Peyer's patch (tissue), 4 donors: ENCODE measurements at places on chromosomes 3 and 15. TPM values are rescaled to one million over a fixed set of nuclear protein-coding genes. Genes with fewer than 3 reads are reported as not detected.

DNA sequence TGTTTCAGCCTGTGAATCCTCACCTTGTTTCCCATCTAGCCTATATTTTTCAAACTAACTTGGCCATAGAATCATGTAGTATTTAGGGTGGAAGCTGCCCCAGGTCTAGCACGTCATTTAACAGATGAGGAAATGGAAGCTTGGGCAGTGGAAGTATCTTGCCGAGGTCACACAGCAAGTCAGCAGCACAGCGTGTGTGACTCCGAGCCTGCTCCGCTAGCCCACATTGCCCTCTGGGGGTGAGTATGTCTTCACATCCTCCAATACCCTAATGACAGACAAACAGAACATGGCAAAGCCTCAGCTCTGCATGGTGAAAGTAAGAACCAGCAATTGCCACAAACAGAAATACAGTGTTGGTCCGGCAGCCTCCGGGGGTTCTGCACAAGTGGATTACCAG, 2.2 kb upstream of the CCR5 start:
- H3K27ac ChIP-seq, result peak overlapping the region; percentile 50
- no peaks in the 10 kb centered on the region for H3K36me3 ChIP-seq
- H3K27me3 ChIP-seq, result no peaks in the 10 kb centered on the region
- H3K4me1 ChIP-seq, result no peaks in the 10 kb centered on the region
- peak; percentile 91 for DNase-seq

DNA sequence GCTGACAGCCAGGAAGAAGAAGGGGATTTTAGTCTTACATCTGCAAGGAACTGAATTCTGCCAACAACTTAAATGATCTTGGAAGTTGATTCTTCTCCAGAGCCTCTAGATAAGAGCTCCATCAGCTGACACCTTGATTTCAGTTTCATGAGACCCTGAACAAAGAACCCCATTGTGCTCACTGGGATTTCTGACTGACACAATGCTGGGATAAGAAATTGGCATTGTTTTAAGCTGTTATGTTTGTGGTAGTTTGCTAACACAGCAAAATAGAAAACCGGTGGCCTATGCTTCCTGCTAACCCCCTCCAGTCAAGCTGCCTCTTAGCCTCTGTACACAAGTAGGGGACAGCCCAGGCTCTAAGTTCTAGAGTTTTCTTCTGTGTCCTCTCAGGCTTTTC, 36.2 kb downstream of the MASP1 start:
- no peak for DNase-seq
- no peak overlapping the region for H3K27ac ChIP-seq
- no peak overlapping the region for H3K4me3 ChIP-seq
- no peaks in the 10 kb centered on the region for H3K4me1 ChIP-seq
- no peaks in the 10 kb centered on the region for H3K27me3 ChIP-seq

GRCh38 chr3:55297706-55298105, 189.4 kb downstream of the WNT5A start:
- no peak overlapping the region for H3K4me3 ChIP-seq
- no peaks in the 10 kb centered on the region for H3K4me1 ChIP-seq
- H3K36me3 ChIP-seq, result no peaks in the 10 kb centered on the region

Gene AGBL1
- 0.40 TPM for total RNA-seq

Gene SLC12A1
- not detected for total RNA-seq

DNA sequence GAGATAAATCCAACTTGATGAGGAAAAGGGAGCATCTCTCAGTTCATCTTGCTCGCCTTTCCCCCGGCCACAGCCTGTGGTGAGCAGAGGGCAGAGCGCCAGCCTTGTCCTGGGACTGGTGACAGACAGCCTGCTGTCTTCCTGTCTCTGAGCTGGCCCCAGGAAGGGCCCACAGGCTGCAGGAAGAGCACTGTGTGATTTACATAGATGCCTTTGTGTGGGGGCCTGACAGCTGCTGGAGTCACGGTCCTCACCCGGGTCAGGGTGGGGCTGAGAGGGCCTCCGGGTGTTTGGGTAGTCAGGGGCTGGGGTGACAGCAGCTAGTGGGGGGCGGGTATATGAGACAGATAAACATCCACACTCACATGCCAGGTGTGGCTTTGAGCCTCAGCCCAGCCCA, 29.3 kb downstream of the PLA2G4D start:
- H3K27me3 ChIP-seq, result no peaks in the 10 kb centered on the region
- no peaks in the 10 kb centered on the region for H3K36me3 ChIP-seq
- no peaks in the 10 kb centered on the region for H3K4me1 ChIP-seq
- H3K4me3 ChIP-seq, result no peak overlapping the region

- H3K27me3 ChIP-seq, result no peaks in the 10 kb centered on the region
- H3K4me1 ChIP-seq, result no peaks in the 10 kb centered on the region
- DNase-seq, result no peak
- no peaks in the 10 kb centered on the region for H3K36me3 ChIP-seq
Measured at GRCh38 chr3:197171481-197172067, 126.8 kb downstream of the DLG1 start.

- H3K4me3 ChIP-seq, result no peak overlapping the region
- DNase-seq, result no peak
- peak overlapping the region; percentile 68 for H3K27ac ChIP-seq
- no peaks in the 10 kb centered on the region for H3K4me1 ChIP-seq
- no peaks in the 10 kb centered on the region for H3K36me3 ChIP-seq
- no peaks in the 10 kb centered on the region for H3K27me3 ChIP-seq
Measured at GRCh38 chr3:8647137-8647985, 2.8 kb upstream of the SSUH2 start.

DNA sequence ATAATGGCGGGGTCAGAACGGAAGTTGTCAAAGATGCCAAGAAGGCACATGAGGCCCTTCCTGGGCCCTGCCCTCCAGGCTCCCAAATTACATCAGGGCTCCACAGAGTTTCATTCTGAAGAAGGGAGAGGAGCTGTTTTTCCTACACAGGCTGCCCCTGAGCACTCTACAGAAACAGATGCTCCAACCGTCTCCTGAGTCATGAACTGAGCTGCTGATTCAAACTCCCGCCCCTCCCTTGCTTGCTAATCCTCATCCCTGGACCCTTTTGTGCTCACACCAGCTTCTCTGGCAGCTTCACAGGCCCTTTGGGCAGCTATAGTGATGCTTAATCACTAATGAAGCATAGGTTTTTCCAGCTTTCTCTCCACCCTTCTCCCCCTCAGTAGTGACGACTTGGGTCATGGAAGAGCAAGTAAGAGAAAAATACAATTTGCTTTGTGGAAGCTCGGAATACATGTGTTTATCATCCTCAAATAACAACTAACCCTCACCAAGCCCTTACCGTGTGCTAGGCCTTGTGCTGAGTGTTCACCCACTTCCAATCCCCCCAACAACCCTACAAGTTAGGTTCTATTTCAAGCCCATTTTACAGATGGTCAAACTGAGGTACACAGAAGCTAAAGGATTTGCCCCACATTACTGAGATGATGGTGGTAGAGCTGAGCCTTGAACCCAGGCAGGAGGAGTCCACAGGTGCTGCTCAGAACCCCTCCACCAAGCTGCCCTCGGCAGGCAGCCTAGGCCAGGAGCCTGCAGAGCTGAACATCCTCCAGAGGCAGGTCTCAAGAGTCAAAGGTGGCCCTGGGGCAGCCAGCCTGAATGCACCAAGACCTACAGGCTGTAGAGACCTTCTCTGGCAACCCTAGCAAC, 21.9 kb downstream of the MEGF11 start:
- H3K4me1 ChIP-seq, result no peaks in the 10 kb centered on the region
- no peaks in the 10 kb centered on the region for H3K36me3 ChIP-seq
- no peak overlapping the region for H3K27ac ChIP-seq

- DNase-seq, result no peak
- H3K27ac ChIP-seq, result peak overlapping the region; percentile 76
- H3K4me1 ChIP-seq, result no peaks in the 10 kb centered on the region
- no peaks in the 10 kb centered on the region for H3K27me3 ChIP-seq
Measured at GRCh38 chr3:141878326-141878725, 1.9 kb downstream of the ATP1B3 start.

DNA sequence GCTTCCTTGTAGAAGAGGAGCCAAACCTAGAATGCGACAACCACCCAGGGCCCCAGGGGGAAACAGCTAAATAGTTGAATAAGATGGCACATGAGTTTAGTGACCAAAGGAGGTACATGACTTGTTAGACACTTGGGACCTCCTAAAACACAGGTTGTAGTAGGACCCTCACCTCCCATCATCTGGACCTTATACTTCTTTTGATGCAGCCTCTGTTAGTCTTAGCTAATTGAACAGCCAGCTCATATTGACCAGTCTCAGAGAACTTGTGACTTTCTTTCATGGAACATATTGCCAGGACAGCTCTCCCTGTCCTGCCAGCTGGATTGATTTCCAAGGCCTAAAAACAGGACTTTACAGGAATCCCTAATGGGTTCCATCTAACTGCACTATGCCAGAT, 45.0 kb downstream of the SPSB4 start:
- no peaks in the 10 kb centered on the region for H3K36me3 ChIP-seq
- H3K27ac ChIP-seq, result no peak overlapping the region
- no peaks in the 10 kb centered on the region for H3K27me3 ChIP-seq
- peak; percentile 13 for DNase-seq

DNA sequence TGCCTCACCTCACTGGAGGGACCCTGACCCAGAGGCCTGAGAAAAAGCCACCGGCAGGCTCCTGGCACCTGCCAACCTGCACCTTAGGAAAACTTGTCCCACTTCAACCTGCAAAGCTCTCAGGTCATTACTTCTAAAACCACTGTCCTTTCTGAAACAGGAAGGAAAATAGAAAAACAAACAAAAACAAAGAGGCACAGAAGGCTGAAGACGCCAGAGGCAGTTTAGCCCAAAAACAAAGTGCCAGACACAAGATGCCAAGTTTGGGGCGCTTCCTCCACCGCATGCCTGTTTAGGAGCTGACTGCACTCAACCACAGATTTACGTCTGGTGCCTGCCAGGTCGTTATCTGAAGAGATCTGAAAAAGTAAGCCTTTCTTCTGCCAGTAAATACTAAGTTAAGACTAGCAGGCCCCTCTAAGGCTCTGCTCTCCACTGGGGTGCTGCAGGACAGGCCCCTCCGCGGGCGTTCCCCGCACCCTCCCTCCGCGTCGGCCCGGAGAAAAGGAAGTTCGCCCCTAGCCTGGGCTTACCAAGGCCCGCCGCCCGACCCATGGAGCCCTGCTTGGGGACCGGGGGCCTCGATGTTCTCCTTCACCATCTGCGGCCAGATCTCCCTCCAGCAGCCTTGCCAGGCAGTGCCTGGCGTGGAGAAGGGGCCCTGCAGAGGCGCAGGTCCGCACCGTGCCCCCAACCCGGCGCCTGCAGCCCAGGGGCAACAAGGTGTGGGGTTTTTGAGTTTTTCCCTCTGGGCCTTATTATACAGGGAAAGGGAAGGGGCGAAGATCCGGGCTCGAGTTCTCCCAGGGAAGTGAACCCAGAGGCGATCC, 1.3 kb downstream of the GOLGA8A start:
- DNase-seq, result no peak
- H3K4me3 ChIP-seq, result peak overlapping the region; percentile 58
- H3K4me1 ChIP-seq, result no peaks in the 10 kb centered on the region

Gene GXYLT2
- total RNA-seq, result 1.6 TPM

DNA sequence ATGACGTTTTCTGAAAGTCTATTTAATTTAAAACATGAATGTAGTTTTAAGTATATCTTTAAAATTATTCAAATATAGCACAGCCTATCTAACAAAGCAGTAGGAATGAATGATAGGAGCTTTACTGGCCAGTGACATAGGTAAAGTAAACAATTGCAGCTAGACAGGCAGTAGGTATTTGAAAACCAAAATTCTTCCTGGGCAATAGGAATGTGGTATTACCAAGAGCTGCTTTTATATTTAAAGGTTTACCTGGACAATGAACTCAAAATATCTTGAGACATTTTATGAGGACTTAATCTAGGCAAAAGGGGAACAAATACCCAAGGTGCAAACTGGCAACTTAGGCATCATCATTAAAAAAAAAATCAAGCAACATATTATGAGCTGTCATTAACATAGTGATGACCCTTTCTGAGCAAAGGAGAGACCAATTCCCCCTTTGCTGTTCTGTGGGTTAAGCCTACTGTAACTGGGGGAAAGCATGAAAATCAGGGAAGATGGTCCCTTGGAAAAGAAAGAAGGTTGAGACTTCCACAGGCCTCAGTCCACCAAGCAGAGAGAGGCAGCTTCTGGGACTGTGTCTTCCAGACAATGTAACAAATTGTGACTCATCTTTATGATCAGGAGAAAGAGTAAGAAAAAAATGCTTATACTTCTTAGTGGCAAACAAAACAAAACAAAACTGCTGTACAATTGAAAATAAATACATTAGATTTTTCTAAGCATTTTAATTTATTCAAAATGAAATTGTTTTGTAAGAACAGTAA, 12.9 kb downstream of the ISL2 start:
- no peak for DNase-seq
- no peaks in the 10 kb centered on the region for H3K36me3 ChIP-seq
- peaks cover 18% of the 10 kb centered on the region for H3K4me1 ChIP-seq
- peaks cover 18% of the 10 kb centered on the region for H3K27me3 ChIP-seq

Gene ZNF620
- total RNA-seq, result 4.4 TPM

Gene CATSPER2
- 19.8 TPM for total RNA-seq

DNA sequence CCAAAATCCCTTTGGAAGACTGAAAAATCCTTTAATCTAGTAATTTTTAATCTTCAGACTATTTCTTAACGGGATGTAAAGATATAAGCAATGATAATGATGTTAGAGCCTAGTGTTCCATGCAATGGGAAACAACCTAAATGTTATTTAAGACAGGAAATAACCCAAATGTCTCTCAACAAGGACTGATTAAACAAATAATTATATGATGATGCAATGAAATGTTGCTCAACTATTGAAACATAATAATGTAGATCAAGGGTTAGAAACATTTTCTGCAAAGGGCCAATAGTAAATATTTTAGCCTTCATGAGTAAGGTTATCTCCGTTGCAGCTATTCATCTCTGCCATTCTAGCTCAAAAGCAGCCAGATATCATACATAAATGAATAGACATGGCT, 275.4 kb downstream of the NEK10 start:
- H3K4me1 ChIP-seq, result no peaks in the 10 kb centered on the region
- H3K27me3 ChIP-seq, result no peaks in the 10 kb centered on the region
- no peaks in the 10 kb centered on the region for H3K36me3 ChIP-seq
- H3K27ac ChIP-seq, result no peak overlapping the region
- no peak for DNase-seq

Gene GAP43
- total RNA-seq, result 1.5 TPM

DNA sequence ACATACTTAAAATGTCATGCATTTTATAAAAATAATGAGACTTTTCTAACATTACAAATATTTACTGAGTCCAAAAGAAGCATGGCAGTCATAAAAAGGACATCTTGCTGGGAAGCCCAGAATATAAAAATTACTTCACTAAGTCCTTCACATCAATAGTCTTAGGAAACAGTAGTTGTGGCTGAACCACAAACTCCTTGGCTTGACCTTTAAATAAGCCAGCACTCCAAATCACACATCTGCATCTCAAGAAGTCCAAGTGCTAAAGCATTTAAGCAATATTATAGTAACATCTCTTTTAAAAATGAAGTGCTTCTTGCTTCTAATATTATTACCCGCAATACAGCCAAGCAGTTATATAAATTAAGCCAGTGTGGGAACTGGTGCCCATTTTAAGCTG, 8.8 kb downstream of the CCNL1 start:
- DNase-seq, result no peak
- H3K4me1 ChIP-seq, result peaks cover 26% of the 10 kb centered on the region
- no peaks in the 10 kb centered on the region for H3K27me3 ChIP-seq

GRCh38 chr3:25885544-25885943, 95.7 kb downstream of the OXSM start:
- H3K4me3 ChIP-seq, result no peak overlapping the region
- H3K27ac ChIP-seq, result no peak overlapping the region
- H3K36me3 ChIP-seq, result no peaks in the 10 kb centered on the region
- no peaks in the 10 kb centered on the region for H3K4me1 ChIP-seq
- no peak for DNase-seq

Gene SLC9C1
- 0.67 TPM for total RNA-seq
